ENCODE measurements at places on chromosomes 3 and 15.

GRCh38 chr3:188349351-188349901, 195.5 kb downstream of the LPP start:
- no peak for DNase-seq

- DNase-seq, result no peak
Observed at GRCh38 chr15:67389975-67390374, 131.0 kb upstream of the C15orf61 start.

DNA sequence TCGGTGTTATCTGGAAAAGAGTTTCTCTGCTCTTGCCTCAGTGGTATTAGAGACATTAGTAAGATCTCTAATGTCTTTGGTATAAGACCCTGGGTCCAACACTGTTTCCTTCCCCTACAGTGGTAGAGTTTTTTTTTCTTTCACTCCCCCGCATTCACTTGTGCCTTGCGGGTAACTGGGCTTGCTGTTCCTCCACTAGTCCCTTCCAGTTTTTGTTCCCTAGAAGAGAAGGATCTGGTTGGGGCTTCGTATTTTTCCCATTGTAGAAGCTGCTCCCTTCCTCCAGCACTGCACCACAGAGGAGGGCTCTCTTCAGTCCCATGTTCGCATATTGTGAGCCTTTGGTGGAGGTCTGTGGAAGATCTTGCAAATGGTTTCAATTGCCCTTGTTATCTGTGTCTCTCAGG, 13.7 kb downstream of the CTDSPL2 start:
- no peak for DNase-seq

DNA sequence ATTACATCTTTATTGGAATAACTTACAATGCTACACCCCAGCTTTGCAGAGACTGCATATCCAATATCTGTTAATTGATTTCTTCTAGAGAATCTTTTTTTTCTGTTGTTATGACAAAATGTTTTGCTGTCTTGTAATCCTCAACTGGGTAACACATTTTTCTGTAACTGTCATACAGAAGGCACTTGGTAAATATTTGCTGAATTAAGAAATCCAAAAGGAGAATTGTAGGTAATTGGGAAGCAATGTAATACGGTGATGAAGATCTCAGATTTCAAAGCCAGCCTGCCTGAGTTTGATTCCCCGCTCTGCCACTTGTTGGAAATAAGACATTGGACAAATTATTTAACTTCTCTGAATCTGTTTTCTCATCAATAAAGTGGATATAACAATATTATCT, 169.1 kb downstream of the WDR72 start:
- DNase-seq, result no peak

DNA sequence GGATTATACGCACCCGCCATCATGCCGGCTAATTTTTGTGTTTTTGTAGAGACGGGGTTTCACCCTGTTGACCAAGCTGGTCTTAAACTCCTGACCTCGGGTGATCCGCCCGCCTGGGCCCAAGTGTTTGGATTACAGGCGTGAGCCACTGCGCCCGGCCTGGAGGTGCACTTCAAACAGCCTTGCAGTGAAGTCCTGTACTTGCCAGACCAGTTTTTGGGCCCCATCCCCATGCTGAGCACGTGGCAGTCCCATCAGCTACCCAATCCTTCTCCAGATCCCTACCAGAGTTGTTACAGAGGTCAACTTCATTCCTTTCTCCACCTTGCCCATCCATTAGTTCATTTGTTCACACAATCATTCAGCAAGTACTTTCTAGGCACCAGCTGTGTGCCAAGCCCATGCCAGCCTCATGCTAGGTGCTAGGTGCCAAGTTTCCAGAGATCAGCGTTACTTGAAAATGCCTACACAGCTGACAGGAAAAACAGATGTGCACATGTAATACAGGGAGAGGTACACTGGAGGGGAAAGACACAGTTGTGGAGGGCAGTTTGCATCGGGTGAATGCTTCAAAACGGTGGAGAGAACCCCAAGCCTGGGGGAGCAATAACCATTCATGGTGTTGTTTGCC, 2.2 kb downstream of the DNAH1 start:
- DNase-seq, result no peak

Measured in DMS79 (cell line).